Right lobe of liver (tissue), 6 donors: ENCODE measurements at places on chromosomes 16 and 17.

GRCh38 chr16:66306366-66307150 lies 59.9 kb upstream of the CDH5 start:
- no peak for DNase-seq

GRCh38 chr16:61763991-61764390 lies 272.2 kb downstream of the CDH8 start:
- no peak for DNase-seq

DNA sequence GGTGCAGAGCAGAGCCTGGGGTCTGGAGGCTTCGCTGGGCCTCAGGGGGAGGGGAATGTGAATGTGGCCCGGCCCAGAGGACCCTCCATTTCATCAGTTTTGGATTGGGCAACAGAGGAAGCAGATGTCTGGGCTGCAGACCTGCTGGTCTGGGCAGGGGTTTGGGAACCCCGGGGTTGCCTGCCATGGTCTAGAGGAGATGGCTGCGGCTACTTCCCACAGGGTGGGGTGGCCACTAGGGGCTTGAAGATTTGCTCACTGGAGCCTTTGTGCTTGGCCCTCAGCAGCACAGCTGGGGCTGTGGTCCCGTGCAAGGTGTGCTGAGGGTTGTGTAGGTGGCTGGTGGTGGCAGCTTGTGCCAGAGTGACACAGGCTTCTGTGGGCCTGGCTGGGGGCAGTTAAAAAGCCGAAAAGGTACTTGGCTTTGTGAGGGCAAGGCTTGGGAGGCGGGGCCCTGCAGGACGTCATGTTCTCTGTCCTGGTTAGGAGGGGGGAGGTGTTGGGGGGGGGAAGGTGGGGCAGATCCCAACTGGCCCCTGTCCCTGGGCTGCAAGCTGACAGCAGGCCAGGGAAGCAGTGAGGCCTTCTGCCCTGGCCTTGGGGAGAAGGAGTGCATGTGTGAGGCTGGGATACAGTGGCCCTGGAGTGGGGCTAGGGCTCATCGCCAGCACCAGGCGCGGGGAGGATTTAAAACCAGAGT lies 98.0 kb downstream of the KPNA2 start:
- DNase-seq = no peak

DNA sequence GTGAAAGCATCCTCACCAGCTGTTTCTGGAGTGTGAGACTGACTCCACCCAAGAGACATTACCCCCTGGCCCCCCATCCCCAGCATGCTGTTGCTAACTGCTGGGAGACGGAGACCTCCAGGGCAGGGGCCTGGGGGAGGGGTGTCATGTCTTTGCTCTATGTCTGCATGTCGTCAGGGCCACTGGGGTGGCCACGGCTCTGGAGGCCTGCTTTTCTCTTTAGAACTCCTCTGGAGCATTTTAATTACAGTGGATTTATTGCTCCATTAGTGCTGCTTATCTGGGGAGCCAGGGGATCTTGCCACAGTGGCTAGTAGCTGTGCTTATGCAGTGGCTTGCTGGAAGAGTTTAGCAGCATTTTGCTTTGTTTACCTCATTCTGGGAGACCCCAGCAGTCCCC lies 32.3 kb downstream of the CLEC16A start:
- no peak for DNase-seq

- peak; percentile 88 for DNase-seq
These were observed 43.2 kb upstream of the MRPS23 start for GRCh38 chr17:57892820-57893595.

- DNase-seq = no peak
These were observed 1.3 kb upstream of the CUEDC1 start for GRCh38 chr17:57956291-57957119.

GRCh38 chr17:32496395-32497073 lies 9.7 kb downstream of the CDK5R1 start:
- no peak for DNase-seq
